ENCODE measurements at places on chromosomes 1 and 21.
A peak's percentile ranks its signal among the peaks of the same experiment; 100 is the strongest.

DNA sequence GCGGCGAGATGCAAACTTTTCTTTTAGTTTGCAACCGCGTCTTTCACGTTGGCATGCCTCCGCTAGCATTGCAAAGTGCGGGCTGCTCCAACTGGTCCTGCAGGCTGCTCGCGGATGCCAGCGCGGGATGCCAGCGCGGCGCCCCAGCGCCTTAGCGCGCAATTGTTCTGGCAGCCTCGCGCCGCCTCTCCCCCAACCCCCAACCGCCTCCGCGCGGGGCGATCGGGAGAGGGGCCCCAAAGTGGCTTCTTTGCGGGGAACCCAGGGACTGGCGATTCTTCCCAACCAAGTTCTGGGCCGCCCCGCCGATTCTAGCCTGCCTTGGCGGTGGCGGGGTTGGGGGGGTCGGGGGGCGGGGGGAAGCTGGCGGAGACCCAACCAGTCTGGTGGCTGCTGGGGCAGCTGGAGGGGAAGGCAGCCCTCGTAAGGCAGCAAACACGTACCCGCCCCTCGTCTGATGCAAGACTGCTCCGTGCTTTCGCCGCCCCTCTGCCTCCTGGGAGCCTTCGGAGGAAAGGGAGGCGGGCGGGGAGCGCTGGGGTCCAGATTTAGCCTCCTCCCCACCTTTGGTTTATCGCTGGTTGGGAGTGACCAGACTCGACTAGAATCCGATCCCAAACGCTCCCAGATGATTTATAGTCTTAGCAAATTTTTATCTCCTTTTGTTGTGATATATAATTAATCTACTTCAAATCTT is 756 bp downstream of the PHGDH start:
- peak; percentile 91 for DNase-seq

- no peak for DNase-seq
Measured at GRCh38 chr1:71304125-71304524, 223.3 kb upstream of the ZRANB2 start.

DNA sequence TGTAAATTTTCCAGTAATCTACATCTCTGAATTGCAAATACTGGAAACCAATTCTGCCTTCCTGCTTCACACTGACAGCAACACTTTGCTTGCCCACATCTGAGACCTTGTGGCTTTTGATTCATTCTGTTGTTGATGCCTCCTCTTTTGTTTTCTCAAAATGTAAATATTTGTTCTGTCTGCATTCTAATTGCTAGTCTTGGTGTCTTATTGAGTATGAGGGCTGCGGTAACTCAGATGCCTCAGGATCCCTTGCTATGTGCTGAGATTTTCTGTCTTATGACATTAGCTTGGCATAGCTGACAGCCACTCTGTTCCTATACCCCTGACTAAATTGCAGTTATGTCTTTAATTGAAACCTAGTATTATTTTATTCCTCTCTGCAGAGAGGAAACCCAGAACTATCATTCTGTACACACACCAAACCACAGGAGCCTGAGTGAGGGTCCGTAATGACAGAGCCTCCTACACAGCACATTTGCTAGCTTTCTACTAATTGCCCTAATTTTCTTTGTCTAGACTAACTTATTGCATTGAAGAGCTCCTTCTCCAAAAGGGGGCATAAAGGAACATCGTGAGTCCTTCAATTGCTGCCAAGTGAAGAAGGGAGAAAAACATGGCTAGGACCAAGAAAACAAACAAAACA is 72.1 kb downstream of the GREM2 start:
- no peak for DNase-seq

GRCh38 chr1:94805912-94806311 is 14.2 kb upstream of the SLC44A3 start:
- DNase-seq: no peak

DNA sequence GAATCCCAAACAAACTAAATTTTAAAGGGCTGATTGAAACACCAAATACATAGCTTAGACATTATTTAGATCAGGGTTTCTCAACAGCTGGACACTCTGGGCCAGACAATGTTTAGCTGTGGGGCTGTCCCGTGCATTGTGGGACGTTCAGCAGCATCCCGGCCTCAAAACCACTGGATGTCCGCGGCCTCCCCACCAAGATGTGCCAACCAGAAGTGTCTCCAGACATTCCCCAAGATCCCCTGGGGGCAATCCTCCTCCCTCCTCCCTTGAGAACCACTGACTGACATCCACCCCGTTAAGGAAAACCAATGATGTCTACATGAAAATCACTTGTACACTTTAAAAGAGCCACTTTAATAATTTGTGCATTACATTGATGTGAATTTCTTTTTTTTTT is 38.4 kb downstream of the CLSTN1 start:
- DNase-seq: no peak

GRCh38 chr21:35222541-35222941 is 173.4 kb upstream of the RUNX1 start:
- DNase-seq: no peak

GRCh38 chr1:9844106-9844505 is 20.3 kb upstream of the CLSTN1 start:
- no peak for DNase-seq

DNA sequence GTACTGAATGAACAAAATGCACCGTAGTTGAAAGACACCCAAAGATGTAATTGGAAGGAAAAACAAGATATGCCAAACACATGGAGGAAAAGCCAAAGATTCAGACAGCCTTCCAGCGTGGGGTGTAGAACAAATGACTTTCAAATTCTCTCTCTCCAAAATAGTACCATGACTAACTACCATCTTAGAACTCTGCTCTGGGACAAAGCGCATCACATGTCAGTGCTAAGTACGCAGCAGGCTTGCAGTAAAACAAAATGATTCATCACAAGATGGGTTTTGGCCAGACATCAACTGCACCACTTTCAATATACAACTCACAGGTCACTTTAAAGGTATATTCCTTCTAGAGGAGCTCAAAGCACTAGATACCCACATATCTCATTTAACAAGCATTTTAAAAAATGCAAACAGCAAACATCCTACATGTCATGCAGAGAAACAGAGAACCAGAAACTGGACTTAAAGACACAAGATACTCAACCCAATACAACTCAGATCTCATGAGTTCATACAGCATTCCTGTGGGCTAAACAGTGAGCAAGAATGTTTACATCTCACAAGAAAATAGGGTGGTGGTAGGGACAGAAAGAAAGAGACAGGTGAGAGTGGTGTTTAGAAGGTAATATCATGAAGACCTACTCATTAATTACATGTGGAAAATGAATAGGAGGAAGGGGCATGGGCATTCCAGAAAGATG is 75.7 kb downstream of the BCAR3 start:
- DNase-seq: peak; percentile 69

DNA sequence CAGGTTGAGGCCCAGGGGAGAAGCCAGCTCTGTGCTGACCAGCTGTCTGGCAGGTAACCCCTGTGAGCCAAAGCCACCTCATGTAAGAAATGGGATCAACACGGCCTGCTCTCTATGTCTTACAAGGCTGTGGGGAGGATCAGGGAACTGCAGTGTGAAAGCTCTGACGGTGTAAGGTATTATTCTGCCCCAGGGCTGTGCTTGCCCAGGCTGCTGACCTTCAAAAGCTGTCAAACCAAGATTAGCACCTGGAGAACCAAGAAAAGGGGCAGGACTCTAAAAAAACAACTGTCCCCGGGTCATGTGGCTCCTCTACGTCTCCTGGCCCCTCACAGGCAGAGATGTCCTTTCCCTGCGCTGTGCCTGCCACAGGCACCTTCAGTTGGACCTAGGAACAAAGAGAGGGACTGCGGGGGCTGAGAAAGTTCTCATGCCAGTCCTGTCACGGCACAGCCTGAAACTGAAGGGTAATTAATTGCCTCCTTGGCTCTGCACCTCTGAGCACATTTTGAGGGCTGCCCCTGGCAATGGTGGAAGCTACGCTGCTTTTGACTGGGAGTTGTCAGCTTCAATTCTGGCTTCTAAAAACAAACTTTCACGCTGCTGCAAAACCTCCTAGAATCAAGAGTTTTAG is 77.6 kb downstream of the PGBD5 start:
- no peak for DNase-seq

DNA sequence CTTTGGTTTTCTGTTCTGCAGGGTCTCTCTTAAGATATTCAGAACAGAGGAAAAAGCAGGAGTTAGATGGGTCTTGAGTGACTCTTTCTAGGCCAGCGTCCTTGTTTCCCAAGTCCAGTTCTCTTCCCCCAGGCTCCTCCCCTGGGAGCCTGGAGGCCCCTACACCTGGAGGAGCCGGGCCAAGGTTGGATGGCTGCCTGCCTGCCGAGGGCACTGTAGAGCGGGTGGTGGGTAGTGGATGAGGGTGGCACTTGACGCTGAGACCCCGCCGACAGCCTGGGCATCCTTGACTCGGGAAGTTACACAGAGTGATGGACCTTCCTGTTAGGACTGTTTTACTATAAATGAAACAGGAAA is 17.4 kb upstream of the KANK4 start:
- no peak for DNase-seq

DNA sequence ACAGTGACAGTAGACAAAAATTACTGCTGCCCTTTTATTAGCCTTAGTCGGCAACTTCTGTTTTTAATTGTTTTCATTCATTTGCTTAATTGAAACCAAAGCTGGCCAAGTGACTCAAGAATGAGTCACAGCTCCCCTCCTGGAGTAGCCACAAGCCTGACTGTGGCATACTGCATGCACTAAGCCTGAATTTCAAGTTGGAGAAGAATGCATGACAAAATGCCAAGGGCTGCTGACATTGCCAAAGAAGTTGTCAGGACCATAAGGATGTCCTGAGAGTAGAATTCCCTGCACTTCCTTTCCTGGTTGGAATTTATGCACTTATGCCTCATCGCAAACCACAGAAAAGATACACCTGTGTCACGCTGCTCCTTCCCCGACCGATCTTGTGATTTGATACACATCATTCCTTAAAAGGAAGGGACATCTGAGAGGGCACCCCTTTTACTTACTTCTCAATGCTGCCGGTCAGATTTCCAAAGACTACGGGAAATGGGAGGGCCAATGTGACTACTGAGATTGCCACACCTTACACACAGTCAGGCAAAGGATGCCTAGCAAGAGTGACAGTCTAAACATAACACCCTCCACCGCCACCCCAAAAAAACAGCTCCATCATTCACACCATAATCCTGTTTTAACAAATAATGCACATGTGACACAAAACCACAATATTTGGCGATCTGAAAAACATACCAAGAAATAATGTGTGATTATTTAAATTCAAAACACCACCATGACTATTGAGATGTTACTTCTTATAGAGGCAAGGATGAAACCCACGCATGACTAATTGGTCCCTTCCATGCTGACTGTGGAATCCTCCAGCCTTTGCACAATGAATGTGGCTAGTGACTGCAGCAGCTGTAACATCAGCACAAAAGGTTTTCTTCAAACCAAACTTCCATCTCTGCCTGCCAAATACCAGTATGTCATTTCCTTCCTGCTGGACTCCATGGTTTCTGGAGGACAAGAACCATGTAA is 28.2 kb downstream of the VAV3 start:
- peak; percentile 92 for DNase-seq

DNA sequence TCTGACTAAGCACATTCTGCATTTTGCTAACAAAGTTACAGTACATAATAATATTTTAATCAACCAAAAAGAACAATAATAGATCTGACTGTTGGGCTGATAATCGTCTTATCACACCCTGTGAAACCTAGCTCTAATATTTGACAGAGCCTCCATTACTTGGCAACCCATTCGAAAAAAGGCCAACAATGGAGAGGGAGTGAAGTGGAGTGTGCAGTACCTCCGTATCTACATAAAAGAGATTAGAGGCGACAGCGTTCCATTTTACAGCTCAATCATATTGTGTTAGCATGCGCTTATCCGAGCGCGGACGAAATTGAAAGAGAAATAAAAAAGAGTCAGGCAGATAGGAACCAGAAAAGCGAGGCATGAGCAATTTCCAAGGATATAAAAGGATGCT is 137.3 kb upstream of the USH2A start:
- no peak for DNase-seq

GRCh38 chr1:119795261-119796200 is 15.7 kb downstream of the REG4 start:
- DNase-seq: no peak

Data from fibroblast of skin of left biceps (primary cell).